IPS DF 6.9 (cell line): ENCODE measurements at places on chromosomes 4 and X.

- no peak for DNase-seq
Measured at GRCh38 chrX:54641530-54641929, 111.5 kb downstream of the GNL3L start.

DNA sequence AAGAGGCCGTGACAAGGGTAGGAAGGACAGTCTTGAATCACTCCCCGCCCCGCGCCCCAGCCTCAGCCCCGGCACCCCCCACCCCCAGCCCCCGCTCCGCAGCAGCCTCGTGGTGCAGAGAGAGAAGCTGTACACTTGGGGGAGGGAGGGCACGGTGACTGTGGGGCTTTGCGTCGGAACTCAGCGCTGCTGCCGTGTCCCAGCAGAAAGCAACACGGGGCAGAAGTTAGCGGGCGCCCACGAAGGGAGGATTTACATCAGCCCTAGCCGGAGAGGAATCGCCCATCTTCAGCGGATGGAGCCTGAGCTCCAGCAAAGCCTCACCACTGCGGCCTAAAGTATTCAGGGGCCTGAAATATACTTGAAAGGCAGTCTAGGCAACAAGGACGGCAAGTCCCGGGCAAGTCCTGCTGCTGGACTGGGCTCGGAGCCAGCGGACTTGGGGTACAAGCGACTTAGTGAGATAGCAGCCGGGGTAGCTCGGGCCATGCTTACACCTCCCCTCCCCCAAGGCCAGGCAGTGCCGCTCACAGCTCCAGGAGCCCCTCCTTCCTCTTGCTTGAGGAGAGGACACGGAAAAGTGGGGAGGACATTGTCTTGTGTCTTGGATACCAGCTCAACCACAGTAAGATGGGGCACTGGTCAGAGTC, 18.5 kb upstream of the OPN1LW start:
- no peak for DNase-seq

DNA sequence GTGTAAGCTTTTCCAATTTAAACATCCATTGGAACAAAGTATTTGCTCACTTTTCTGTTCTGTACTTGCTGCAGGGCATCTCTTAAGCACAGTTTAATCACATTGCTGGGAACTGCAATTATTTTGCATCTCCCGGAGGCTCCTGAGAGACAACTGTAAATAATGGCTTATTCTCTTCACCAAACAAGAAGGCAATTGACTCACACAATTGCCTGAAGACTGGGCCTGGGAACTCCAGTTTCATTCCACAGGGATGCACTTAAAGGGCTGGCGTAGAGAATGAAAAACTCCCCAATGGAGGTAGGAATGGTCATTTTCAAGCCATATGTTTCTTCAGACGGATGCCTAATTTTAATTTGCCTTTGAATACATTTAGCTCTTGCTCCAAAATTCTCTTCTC, 29.5 kb downstream of the TFDP3 start:
- no peak for DNase-seq

GRCh38 chr4:38682336-38682735, 18.3 kb downstream of the KLF3 start:
- no peak for DNase-seq

- DNase-seq, result no peak
Measured at GRCh38 chrX:149898554-149898953, 17.6 kb downstream of the MAGEA8 start.

DNA sequence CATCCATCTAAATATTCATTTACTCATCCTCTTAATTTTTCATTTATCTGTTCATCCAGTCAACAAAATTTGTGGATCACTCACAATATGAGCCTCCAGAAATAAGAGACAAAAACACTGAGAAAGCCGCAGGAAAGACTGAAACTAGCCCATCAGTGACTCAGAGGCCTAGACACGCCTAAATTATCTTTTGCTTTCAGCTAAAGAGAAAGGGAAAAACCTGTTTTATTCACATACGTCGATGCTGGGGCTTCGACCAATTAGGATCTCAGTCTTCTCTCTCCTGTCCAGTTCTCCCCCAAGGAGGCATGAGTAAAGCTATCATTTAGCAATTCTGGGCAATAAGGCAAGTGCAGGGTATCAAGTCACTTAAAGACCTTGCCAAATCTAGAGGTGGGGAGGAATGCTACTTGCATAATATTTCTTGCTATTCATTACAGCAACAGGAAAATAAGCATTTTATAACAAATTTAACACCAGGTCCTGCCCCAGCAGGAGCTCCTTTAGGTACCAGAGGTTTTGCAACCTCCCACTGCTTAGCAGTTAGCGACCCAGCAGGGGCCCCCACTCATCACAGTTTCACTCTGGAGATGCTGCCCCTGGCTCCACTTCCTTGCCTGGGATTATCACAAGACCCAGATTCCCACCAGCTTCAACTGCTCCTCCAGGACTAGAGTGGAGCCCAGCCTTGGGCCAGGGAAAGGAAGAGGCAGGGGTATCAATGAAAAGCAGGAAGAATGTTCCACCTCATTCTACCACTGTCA, 30.1 kb upstream of the TMEM154 start:
- DNase-seq, result no peak
